CD4-positive, alpha-beta T cell treated with Interleukin-10 for 1 hour (primary cell): ENCODE measurements at places on chromosomes 2 and 18.

DNA sequence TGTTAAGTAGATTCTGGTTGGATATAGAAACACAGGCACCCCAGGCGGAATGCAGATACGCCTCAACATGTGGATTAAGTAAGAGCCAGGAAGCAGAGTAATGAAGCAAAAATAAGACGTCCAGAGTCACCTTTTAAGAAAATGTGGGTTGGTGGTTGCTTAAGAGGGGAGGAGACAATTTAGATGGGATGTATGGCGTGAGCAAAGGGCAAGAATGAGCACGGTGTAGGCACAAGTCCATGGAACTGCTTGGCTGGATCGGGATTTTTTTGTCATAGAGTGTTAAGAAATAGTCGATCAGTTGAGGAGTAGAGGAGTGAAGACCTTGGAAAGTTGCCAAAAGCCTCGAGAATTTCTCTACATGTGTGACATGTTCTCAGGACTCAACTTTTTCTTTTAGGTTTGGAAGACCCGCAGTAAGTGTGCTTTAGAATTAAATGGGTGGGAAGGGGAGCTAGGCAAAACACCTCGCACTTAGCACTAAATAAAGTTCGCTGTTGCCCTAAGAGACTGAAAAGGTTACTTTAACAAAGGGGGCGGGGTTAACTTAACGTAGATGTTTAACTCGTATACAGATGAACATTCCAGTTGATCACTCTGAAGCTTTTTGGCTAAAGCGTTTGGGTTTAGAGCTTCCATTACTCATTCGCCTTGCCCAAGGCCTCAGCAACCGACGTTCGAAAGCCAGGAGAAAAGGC lies 716 bp upstream of the SLC39A10 start:
- DNase-seq = no peak

GRCh38 chr2:45026924-45027450 lies 17.7 kb upstream of the SIX2 start:
- no peak for DNase-seq

DNA sequence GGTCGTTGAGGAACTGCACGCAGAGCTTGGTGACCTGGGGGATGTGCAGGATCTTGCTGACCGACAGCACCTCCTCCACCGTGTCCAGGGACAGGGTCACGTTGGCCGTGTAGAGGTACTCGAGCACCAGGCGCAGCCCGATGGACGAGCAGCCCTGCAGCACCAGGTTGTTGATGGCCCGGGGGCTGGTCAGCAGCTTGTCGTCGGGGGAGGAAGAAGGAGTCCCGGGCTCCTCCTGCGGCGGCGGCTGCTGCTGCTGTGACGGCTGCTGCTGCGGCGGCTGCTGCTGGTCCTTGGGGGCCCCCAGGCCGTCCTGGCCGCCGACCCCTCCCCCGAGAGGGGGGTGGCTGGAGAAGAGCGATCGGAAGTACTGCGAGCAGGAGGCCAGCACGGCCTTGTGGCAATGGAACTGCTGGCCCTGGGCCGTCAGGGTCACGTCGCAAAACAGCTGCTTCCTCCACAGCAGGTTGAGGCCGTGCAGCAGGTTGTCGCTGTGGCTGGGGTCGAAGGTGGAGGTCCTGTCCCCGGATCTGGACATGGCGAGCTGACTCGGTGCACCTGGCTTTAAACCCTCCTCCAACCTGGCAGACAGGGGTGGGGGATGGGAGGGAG lies 2.7 kb downstream of the KLHL14 start:
- DNase-seq = no peak

GRCh38 chr18:52903857-52904256 lies 563.9 kb downstream of the DCC start:
- no peak for DNase-seq

DNA sequence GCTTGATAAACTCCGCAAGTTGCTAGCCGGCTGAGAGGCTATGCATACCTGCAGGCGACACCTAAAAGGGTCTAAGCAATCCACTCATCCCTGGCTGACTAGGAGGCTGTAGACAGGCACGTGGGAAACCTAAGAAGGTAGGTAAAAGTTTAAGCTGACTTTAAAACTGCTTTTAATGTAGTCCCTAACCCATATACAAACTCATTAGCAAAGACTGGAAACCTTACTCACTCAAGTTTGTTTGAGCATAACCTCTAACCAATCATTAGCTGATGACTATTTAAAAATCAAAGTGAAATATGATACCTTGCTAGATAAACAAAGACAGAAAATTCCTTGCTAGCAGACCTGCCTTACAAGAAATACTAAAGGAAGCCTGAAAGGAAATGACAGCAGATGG lies 106.4 kb downstream of the EXOC6B start:
- DNase-seq = no peak

GRCh38 chr18:34223893-34224422 lies 755 bp downstream of the NOL4 start:
- DNase-seq = no peak

- no peak for DNase-seq
Measured at GRCh38 chr2:111669928-111670695, 213.9 kb downstream of the ANAPC1 start.

GRCh38 chr2:158554996-158555395 lies 98.2 kb downstream of the PKP4 start:
- no peak for DNase-seq

DNA sequence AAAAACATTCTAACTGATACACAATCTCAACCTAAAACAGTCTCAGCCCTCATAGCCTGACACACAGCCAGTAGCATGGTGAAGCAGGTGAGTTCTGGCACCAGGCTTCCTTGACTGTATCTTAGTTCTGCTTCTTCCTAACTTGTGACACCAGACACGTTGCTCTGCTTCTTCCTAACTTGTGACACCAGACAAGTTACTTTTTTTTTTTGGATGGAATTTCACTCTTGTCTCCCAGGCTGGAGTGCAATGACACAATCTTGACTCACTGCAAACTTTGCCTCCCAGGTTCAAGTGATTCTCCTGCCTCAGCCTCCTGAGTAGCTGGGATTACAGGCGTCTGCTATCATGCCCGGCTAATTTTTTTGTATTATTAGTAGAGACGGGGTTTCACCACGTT lies 6.7 kb upstream of the ATG16L1 start:
- no peak for DNase-seq

- DNase-seq = no peak
Measured at GRCh38 chr2:219430633-219431615, 3.7 kb upstream of the SPEG start.

DNA sequence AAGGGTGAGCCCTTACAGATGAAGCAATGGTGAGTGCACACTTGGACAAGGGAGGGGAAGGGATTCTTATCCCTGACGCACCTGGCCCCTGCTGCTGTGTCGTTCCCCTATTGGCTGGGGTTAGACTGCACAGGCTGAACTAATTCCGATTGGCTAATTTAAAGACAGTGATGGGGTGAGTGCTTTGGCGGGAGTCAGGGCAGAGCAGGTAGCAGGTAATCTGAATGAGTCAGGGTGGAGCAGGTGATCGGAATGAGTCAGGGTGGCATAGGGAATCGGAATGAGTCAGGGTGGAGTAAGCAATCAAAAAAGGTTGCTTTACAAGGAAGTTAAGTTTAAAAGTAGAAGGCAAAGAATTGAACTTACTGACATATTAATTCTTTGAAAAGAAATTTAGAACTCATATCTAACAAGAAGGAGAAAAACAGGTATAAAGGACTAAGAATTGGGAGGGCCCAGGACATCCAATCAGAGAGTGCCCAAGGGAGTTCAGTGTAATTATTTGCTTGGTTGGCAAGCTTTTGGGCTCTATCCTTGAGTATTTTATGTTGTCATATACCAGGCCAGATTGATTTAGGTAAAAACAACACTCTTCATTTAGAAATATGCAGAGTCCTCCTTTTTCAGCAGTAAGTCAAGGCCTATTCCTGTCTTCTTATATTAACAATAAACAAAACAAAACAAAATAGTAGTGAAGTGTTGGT lies 52.3 kb upstream of the RALBP1 start:
- DNase-seq = no peak

GRCh38 chr18:41153871-41154270 lies 801.2 kb upstream of the PIK3C3 start:
- DNase-seq = no peak

DNA sequence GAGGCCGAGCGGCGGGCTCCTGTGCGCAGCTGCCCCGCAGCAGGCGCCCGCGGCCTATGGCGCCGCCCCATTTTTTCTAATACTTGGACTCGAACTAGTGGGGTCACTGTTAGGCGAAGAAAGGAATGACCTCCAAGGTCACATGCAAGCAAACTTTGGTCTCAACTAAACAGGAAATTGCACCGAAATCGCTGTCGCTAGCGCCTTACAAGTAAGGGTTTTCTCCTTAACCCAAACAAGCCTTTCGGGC lies 339 bp downstream of the ACAA2 start:
- DNase-seq = no peak

DNA sequence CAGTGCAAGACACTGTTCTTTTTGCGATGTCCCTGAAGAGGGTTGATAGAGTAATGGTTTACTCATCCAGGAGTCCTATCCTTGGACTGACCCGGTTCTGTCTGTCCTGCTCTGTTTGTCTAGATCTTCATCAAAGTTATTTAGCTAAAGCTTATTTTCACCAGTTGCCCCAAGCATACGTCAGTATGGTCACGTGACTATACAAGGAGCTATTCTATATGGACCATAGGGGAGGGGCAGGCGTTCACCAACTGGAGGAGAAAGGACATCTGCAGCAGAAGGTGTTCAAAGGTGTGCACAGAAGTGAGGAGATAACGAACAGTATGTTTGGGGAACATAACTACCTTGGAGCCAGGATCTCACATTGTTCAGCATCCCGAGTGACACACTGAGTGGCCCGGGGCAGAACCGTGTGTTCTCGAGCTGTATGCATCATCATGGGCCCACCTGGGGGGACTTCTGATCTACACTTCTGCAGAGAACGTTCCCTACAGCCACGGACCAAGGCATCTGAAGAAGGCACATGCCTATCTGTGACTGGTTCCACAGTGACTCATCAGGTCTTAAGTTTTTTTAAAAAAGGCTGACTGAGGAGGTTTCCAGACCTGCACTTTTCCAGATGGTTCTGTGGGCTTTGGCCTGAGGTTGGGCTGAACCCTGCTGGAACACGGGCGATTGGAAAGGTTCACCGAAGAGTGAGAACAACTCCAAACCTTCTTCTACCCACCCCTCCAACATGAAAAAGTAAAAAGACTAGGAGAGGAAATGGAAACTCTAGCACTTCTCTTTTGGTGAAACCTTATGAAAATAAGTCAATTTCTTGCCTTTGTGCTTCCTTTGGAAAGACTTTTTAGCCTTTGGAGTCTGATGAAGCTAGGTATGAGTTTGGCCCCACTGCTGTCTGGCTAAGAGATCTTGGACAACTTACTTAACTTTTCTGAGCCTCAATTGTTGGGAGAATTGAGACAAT lies 68.6 kb upstream of the YWHAQ start:
- no peak for DNase-seq

DNA sequence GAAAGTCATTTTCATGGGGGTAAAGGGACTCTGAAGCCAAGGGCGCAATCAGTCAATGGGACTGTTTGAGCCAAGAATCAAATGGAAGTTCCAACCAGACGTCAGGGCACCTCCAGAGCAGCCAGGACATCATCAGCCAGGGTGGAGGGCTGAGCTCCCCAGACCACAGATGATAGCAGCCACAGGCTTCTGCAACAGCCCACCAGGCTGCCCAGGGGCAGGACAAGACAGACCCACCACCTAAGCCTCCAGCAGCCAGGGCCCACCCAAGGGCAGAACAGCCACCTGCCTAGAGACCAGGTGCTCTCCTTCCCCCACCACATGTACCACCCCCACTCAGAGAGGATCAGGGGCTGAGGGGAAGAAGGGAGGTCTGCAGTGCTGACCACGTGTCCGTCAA lies 53.8 kb upstream of the SLC66A3 start:
- no peak for DNase-seq

- DNase-seq = no peak
Measured at GRCh38 chr2:236848501-236848900, 237.2 kb upstream of the COPS8 start.
